Mesothelial cell of epicardium (in vitro differentiated cells): ENCODE measurements at places on chromosomes 7 and 10. TPM values are rescaled to one million over a fixed set of nuclear protein-coding genes. Genes with fewer than 3 reads are reported as not detected.

GRCh38 chr7:73734619-73735527, 3.7 kb downstream of the ABHD11 start:
- H3K4me1 ChIP-seq = peaks cover 9% of the 10 kb centered on the region
- DNase-seq = no peak

ADRB1 gene
- total RNA-seq = 0.07 to 0.18 TPM in 2 of 3 replicates, not detected in the other

GRCh38 chr10:9800571-9800970, 1217.1 kb upstream of the CELF2 start:
- no peak overlapping the region for H3K4me3 ChIP-seq
- no peak for DNase-seq
- H3K36me3 ChIP-seq = no peaks in the 10 kb centered on the region
- no peaks in the 10 kb centered on the region for H3K4me1 ChIP-seq
- no peak overlapping the region for H3K27ac ChIP-seq

DNA sequence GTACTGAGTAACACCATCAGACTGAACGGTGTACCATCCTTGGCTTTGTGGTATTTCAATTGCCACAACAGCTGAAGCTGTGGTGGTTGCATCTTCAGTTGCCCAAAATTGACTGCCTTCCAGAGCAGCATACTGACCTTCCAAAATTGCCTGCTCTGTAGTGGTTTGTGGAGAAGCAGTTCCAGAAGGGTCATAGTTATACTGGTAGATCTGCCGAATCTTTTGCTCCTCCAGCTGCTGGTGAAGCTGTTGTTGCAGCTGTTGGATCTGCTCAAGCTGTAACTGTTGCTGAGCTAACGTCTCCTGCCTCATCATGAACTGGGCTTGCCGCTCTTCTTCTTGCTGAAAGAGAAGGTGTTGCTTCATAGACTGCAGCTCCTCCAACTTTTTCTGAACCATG, 212.2 kb downstream of the PCLO start:
- H3K4me1 ChIP-seq = no peaks in the 10 kb centered on the region
- H3K36me3 ChIP-seq = no peaks in the 10 kb centered on the region
- H3K27ac ChIP-seq = no peak overlapping the region
- H3K4me3 ChIP-seq = no peak overlapping the region
- H3K27me3 ChIP-seq = no peaks in the 10 kb centered on the region
- DNase-seq = no peak

LIPN gene
- not detected in 3 replicates for total RNA-seq

CRHR2 gene
- not detected in 3 replicates for total RNA-seq

UFSP1 gene
- 6.0 to 8.0 TPM (median 6.4 TPM) in 3 replicates for total RNA-seq

DNA sequence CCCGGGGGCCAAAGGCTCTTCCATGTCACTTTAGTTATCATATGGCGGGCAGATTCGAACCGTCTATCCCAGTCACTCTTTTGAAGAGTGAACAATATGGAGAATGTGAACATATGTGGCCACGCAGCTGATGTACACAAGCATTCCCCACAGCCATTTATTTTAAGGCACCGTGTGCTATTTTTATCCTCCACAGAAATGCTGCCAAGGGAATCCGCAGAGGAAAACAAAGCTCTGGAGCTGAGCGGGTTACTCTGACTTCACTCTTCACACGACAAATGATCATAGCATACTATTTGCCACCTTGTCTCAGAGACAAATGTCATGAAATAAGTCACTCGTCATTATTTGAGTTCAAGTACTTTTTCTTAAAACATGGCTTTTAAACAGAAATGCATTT, 100.3 kb downstream of the CTBP2 start:
- H3K36me3 ChIP-seq = peaks cover 14% of the 10 kb centered on the region
- H3K4me3 ChIP-seq = no peak overlapping the region
- H3K4me1 ChIP-seq = peaks cover 86% of the 10 kb centered on the region
- no peaks in the 10 kb centered on the region for H3K27me3 ChIP-seq

- peaks cover 2% of the 10 kb centered on the region for H3K36me3 ChIP-seq
- peaks cover 24% of the 10 kb centered on the region for H3K4me1 ChIP-seq
- H3K27me3 ChIP-seq = no peaks in the 10 kb centered on the region
- peak overlapping the region; percentile 82 for H3K27ac ChIP-seq
- no peak overlapping the region for H3K4me3 ChIP-seq
- DNase-seq = no peak
Measured at GRCh38 chr10:132611026-132611910, 73.7 kb downstream of the INPP5A start.

GHRHR gene
- 1.6 TPM in 1 of 3 replicates, not detected in the others for total RNA-seq

GRCh38 chr7:30434140-30434799, 44.3 kb downstream of the NOD1 start:
- peaks cover 51% of the 10 kb centered on the region for H3K36me3 ChIP-seq
- no peak for DNase-seq
- H3K4me3 ChIP-seq = no peak overlapping the region
- H3K27me3 ChIP-seq = no peaks in the 10 kb centered on the region

DNA sequence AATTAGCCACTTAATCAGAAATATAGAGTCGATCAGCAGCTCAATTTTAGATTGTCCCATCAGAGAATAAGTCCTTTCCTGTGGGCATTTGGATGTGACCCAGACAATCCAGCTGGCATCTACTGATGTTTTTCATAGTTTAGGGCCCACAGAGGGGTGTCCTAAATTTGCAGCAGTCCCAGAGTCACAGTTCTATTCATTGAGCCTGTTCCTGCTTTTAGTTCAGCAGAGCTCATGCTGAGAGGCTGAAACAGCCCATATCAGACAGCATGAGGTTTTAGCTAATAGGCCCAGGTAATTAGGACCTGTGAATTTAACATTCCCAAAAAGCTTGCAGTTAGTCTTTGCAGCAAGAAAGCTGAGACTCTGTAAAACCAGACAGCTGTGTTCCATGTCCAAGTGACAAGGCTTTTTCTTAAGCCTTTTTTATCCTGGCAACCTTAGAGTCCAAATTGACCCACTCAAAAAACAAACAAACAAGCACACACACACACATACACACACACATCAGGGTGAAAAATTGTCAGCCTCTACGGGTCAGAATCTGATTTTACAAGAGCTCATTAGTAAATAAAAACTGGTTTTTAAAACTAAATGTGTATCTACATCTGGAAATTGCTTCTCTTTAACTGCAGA, 33.7 kb downstream of the ANKIB1 start:
- H3K27ac ChIP-seq = no peak overlapping the region
- H3K4me1 ChIP-seq = peaks cover 13% of the 10 kb centered on the region
- H3K36me3 ChIP-seq = peaks cover 10% of the 10 kb centered on the region

GRCh38 chr10:83713423-83713822, 425.9 kb upstream of the GHITM start:
- DNase-seq = no peak
- H3K4me3 ChIP-seq = no peak overlapping the region
- H3K27ac ChIP-seq = no peak overlapping the region
- no peaks in the 10 kb centered on the region for H3K27me3 ChIP-seq
- H3K4me1 ChIP-seq = no peaks in the 10 kb centered on the region

- H3K27ac ChIP-seq = no peak overlapping the region
- H3K27me3 ChIP-seq = no peaks in the 10 kb centered on the region
- no peaks in the 10 kb centered on the region for H3K4me1 ChIP-seq
- H3K4me3 ChIP-seq = no peak overlapping the region
Measured at GRCh38 chr7:14739841-14740185, 162.7 kb downstream of the DGKB start.

DNA sequence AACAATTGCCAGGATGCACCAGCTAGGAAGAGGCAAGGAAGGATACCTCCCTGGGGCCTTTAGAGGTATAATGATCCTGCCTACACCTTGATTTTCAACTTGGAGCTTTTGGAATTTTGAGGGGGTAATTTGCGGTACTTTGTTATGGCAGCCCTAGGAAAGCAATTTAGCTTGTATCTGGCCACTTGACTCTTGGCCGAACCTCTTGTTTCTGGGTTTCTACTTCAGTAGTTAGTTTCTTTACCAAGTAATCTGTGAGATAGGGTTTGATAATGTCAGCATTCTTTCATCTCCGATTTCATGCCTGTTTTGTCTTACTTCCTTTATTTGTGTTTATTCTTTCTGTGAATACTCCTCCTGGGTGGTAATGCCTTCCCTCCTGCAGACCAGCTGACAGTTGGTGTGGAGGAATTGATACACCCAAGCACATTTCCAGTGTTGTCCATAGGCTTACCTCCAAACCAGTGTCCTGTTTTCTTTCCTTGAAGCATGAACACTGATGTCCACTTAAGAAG, 163.7 kb downstream of the SND1 start:
- H3K4me1 ChIP-seq = peaks cover 43% of the 10 kb centered on the region
- DNase-seq = no peak
- no peaks in the 10 kb centered on the region for H3K27me3 ChIP-seq

DNA sequence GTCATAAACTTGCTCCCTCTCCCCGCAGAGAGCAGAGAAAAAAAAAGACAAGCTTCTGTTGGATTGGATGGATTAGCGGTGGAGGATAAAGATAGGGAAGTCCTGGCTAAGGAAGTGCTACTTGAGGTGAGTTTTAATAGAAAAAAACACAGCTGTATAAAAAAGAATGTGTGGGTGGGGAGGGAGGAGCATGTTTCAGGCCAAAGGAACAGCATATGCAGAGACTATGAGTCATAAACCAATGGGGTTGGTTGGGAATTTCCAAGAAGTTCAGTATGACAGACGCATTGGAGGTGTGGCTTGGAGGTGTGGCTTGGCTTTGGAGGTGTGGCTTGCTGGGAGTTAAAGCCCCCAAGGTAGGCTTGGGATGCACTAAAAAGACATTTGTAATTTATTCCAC, 103.0 kb upstream of the LSM8 start:
- H3K4me1 ChIP-seq = peaks cover 15% of the 10 kb centered on the region
- DNase-seq = no peak
- no peak overlapping the region for H3K27ac ChIP-seq
- no peak overlapping the region for H3K4me3 ChIP-seq

GRCh38 chr10:36412942-36413341, 712.5 kb upstream of the ANKRD30A start:
- DNase-seq = no peak
- H3K4me3 ChIP-seq = no peak overlapping the region
- no peak overlapping the region for H3K27ac ChIP-seq
- H3K27me3 ChIP-seq = no peaks in the 10 kb centered on the region
- H3K4me1 ChIP-seq = no peaks in the 10 kb centered on the region

DNA sequence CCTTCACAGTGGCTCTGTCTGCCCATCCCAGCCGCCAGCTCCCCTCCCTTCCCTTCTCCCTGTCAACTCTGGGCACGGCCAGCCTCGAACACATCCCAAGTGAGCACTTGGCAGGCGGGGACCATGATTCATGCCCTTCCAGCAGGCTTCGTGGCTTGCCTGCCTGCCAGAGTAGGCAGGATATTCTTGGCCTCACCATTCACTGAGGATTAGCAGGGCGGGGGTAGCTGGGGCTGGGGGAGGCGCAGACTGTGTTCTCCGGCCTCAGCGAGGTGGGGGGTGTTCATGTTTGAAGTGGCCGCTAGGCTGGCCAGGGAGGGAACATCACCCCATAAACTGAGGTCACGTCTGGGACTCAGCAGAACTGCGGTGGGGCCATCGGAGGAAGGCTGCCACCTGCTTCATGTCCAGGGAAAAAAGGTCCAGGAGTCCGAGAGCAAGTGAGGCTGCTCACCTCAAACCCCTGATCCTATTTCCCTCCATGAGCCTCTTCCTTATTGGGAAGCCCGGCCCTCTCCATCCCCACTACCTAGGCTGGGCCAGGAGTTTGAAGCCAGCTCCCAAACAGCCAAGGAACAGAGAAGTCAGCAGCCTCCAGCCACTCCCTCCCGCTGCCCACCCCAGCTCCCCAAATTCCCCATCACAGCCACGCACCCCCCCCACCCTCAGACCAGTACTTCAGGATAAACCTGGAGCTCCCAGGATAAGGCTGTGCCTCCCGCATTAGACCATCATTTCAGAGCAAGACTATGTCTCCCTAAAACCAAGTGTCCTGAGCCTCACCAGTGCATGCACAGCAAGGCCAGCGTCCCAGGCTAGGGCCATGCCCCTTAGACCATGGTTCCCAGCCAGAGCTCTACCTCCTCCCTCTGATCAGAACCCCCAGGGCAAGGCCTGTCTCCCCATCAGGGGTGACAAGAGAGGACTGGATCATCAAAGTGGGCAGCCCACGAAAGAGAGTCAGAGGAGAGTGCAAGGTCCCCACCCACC, 42.8 kb upstream of the RABGEF1 start:
- H3K4me1 ChIP-seq = no peaks in the 10 kb centered on the region
- no peak overlapping the region for H3K27ac ChIP-seq
- H3K36me3 ChIP-seq = peaks cover 19% of the 10 kb centered on the region
- no peak for DNase-seq

BTRC gene
- 37.5 to 38.4 TPM (median 37.7 TPM) in 3 replicates for total RNA-seq

DNA sequence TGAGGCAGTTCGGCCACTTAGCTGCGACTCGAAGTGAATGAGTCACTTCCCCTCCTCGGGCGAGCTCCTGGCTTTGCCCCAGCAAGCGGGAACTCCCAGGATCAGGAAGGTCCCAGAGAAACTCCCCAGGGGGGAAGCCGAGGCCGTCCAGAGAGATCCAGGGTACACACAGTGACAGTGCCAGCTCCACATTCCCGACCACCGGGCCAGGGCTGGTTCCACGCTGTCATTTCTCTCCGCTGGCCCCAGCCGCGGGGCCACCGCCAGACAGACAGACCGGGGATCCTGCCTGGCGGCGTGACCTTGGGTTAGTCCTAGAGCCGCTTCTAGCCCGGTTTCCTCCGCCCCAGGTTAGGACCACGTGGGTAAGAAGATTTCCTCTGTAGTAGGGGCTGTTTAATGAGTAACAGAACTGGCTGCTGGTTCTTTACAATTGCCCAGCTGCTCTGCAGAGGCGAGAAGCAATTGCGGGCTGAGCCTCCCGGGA, 463 bp upstream of the UPP1 start:
- H3K27me3 ChIP-seq = peaks cover 18% of the 10 kb centered on the region
- DNase-seq = no peak
- peaks cover 3% of the 10 kb centered on the region for H3K36me3 ChIP-seq
- peak overlapping the region; percentile 79 for H3K4me3 ChIP-seq

ARL5B gene
- 44.9 to 46.6 TPM (median 45.3 TPM) in 3 replicates for total RNA-seq

GRCh38 chr7:219581-220150, 27.3 kb downstream of the FAM20C start:
- no peaks in the 10 kb centered on the region for H3K27me3 ChIP-seq
- no peak overlapping the region for H3K4me3 ChIP-seq
- no peaks in the 10 kb centered on the region for H3K36me3 ChIP-seq
- H3K4me1 ChIP-seq = peaks cover 17% of the 10 kb centered on the region

NCF1 gene
- 0.27 to 0.47 TPM in 2 of 3 replicates, not detected in the other for total RNA-seq

GRCh38 chr10:78765726-78766335, 302.9 kb upstream of the ZMIZ1 start:
- no peak overlapping the region for H3K27ac ChIP-seq
- no peaks in the 10 kb centered on the region for H3K27me3 ChIP-seq
- H3K4me3 ChIP-seq = no peak overlapping the region

GRCh38 chr7:124940306-124940705, 10.7 kb upstream of the POT1 start:
- H3K4me3 ChIP-seq = no peak overlapping the region
- H3K27me3 ChIP-seq = peaks cover 1% of the 10 kb centered on the region
- no peaks in the 10 kb centered on the region for H3K4me1 ChIP-seq
- H3K36me3 ChIP-seq = no peaks in the 10 kb centered on the region
- DNase-seq = no peak
- no peak overlapping the region for H3K27ac ChIP-seq
